ENCODE measurements at places on chromosomes 6 and 20.
A peak's percentile ranks its signal among the peaks of the same experiment; 100 is the strongest.

DNA sequence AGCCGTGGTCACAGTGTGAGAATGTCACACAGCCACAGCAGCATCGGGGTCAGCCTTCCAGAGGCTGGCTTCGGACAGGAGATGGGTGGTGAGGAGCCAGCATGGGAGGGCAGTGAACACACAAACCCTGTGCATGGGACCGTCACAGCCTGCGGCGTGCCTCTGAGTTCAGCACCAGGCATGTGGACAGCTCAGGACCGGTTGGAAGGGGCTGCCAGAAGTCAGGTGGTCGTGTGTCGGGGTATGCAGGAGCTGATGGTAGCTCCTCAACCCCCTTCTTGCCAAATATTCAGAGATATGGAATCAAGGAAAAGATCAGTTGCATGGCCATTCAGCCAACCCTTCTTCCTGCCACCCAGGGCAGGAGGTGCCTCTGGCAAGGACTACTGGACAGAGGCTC is 28.2 kb downstream of the MYT1 start:
- no peak for DNase-seq

DNA sequence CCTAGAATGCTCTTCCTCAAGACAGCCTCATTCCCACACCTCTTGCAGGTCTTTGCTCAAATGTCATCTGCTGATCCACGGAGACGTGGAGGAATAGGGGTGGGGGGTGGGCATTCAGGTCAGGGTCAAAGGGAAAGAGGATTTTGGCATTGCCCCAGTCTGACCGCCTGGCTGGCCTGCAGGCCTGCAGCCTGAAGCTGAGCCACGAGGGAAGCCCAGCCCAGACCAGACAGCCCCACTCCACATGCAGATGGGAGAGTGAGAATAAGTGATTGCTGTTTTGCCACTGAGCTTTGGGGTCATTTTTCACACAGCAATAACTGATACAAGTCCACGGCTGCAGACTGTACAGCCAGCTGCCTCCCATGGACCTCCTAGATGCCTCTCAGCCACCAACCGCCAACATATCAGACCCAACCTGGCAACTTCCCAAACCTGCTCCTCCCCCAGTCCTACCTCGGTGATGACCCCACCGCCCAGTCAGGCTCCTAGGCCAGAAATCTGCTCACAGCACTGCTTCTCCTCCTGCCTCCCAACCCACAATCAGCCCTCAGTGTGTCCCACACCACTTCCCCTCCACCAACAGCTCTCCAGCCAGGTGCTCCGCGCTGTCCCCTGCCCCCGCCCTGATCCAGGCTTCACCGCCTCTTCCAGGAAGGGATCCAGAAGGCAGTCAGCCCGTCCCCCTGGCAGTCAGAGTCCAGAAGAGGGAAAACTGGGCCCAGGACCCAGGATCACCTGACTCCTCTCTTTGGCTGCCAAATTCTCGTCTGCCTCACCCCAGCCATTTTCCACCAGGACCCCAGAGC is 14.0 kb downstream of the KIAA1755 start:
- DNase-seq = no peak

DNA sequence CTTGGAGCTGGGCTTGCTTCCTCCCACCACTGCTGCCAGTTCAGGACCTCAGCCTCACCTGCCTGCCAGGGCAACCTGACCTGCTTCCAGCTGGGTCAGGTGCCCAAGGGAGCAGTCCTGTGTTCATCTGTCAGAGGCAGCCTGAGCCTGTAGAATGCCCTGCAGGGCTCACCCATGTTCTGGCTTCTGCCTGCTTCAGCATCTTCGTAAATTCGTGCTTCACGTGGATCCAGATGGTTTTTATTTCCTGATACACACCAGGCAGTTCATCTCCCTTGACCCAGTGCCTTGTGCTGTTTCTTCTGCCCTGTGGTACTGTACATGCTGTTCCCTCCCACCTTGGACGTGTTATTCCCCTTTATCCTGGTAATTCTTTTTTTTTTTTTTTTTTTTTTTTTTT is 50.2 kb downstream of the ARID1B start:
- no peak for DNase-seq

DNA sequence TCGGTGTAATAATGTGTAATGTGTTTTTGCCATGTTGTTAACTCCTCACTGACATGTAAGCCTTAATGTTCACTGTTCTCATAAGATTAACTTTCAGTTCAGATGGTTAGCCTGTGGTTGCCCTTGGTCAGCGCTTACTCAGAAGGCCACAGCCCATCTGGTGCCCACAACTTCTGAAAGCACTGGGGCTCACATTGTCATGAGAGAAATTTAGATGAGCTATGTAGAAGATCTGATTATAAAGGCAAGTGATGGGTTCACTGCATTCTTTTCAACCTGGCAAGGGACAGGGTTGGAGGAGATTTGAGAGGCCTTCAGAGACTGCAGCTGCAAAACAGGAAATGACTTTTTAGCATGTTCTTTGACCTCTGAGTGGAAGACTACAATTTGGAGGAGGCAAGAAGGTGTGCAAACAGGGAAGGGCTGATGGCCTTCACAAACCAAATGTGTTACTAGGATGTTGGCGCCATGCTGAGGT is 242.3 kb upstream of the SUPT3H start:
- no peak for DNase-seq

DNA sequence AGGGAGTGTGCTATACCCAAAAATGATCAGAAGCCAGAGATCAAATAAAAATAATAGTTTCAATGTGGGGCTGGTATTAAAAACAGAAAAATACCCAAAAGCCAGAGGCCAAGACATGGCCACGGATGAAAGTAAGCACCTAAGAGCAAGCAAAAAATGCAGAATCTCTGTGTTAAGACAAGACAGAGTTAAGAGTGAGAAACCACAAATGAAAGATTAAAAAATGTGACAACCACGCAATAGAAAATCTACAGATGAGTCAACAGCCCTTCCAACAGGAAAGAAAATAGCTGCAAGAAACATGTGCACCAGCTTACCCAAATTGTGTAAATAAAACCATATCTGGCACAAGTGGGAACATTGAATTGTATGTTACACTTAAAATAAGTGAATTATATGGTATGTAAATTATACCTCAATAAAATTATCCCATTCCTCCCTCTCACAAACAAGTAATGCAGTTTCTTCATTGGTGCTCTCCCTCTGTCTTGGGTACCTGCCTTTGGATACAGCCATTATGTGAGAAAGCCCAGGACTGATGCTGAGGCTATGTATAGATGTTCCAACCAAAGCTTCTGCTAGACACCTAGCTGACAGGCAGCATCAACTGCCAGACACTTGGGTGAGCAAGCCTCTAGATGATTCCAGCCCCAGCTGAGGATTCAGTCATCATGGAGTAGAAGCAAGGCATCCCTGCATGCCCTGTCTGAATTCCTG is 55.3 kb upstream of the UFL1 start:
- DNase-seq = no peak

DNA sequence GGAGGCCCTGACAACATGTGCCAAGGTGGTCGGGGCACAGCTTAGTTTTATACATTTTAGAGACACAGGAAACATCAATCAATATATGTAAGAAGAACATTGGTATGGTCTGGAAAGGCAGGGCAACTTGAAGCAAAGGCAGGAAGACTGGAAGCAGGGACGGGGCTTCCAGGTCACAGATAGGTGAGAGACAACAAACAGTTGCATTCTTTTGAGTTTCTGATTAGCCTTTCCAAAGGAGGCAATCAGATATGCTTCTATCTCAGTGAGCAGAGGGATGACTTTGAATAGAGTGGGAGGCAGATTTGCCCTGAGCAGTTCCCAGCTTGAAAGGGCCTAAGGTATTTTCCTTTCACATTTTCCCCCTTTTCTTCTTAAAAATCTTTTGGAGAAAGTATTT is 311.0 kb upstream of the RGS17 start:
- no peak for DNase-seq

GRCh38 chr6:153591159-153591558 is 447.9 kb upstream of the OPRM1 start:
- no peak for DNase-seq

- no peak for DNase-seq
Observed at GRCh38 chr6:20349225-20349624, 52.5 kb upstream of the E2F3 start.

DNA sequence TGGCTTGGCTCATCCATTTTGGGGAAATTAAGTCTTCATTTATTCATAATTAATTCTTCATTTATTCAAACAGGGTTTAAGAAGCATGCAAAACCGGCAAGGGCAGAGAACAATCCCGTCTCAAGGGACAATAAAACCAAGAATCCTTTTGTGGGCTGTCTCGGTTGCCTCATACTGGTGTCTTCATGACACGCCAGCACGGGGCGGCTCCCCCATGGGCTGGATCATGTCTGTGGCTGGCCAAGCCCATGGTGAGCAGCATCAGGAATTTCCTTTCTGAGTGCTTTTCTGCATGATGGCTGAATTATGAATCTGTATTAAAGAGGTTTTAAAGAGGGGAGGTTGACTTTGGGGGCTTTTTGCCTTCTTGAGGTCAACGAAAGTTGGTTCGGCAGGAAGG is 38.3 kb upstream of the DUSP22 start:
- DNase-seq = no peak

DNA sequence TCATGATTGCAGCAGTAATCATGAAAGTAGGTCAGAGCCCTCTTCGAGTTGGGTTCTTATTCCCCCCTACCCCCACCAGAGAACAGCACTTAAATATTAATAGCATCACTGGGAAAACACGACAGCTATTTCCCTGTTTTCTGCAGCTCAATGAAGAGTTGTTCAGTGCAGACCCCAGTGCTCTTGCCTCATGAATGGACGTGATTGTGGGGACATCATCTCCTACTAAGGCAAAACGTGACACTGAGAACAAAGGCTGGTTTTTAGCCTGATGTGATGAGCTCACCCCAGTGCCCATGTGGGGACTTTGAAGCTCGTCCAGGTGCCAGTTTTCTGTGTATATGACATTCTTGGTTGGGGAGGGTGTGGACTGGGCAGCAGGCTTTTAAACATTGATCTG is 105.9 kb downstream of the SLC35F1 start:
- no peak for DNase-seq

DNA sequence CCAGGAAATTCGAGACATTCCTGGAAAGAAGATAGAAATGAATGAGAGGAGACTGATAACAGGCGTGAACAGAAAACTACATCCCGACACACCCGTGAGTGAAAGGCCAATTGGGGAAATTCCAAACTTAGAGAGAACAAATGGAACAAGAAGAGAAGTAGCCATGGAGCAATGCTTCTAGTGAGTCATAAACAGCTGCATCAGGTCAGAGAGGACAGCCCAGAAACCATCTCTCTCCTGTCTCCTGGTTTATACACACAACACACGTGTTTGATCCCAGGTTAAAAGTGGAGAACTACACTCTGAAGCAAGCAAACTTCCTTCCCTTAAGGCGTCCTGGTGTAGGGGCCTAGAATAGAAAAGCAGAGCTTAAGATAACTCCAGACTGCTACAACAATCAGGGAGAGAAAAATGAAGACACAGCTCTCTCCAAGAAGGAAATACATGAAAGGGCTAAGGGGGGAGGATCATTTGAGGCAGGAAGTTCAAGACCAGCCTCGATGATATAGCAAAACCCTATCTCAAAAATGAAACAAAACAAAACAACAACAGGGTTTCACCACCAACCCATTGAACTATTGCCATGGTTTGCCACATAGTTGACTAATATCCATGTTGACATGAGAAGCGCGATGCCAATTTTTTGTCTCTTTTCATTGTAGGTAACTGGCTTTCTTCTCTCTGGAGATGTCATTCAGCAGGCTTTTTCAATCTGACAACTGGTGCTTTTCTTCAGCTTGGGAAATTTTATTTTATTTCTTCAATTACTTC is 26.9 kb downstream of the NRN1 start:
- no peak for DNase-seq

DNA sequence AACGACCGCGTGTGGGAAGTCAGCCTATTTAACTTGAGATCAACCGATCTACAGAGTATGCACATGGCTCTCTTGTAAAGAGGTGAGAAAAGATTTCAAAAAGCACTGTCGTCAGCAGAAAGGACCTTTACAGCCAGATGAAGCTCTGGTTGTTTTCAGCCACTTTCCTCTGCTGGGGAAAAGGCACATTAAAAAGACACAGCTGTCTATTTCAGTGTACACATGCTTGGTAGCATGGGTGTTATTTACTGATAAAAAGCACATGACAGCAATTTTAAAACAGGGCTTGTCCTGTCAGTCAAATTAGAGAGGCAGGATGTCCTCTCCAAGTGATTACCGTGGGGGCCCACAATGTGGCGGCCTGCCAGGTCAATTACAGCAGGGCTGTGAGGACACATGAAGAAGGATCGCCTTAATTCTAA is 188.9 kb downstream of the PRKN start:
- DNase-seq = peak; percentile 68

DNA sequence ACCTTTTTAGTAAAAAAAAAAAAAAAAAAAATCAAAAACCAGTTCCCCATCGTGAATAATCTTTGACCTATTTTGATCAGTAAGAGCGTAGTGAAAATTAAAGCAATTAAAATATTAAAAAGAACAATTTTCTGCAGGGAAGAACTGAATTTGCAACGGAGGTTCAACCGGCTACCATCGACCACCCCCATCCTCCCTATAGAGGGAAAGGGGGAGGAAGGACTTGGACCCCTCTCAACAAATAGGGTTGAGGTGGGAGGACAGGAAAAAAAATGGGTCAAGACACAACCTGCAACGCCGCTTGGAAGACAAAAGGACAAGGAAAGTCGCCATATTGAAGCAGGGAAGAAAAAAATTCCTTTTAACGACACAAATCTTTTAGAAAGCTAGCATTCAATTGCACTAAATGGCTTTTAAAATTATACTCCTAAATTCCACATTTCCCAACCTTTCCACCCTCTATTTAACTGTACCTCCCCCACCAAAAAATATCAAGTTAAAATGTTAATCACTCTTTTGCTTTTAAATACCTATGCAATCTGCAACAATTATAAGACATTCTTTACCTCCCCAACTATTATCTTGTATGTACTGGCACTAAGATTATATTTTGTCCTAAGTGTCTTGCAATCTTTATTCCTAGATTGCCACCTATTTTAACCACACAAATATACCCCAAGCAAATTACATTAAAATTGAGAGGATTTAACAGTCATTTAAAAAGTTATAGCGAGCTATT is 1.7 kb downstream of the PPP1R10 start:
- DNase-seq = peak; percentile 91

- no peak for DNase-seq
Observed at GRCh38 chr6:72969666-72970065, 255.6 kb downstream of the KHDC1L start.

DNA sequence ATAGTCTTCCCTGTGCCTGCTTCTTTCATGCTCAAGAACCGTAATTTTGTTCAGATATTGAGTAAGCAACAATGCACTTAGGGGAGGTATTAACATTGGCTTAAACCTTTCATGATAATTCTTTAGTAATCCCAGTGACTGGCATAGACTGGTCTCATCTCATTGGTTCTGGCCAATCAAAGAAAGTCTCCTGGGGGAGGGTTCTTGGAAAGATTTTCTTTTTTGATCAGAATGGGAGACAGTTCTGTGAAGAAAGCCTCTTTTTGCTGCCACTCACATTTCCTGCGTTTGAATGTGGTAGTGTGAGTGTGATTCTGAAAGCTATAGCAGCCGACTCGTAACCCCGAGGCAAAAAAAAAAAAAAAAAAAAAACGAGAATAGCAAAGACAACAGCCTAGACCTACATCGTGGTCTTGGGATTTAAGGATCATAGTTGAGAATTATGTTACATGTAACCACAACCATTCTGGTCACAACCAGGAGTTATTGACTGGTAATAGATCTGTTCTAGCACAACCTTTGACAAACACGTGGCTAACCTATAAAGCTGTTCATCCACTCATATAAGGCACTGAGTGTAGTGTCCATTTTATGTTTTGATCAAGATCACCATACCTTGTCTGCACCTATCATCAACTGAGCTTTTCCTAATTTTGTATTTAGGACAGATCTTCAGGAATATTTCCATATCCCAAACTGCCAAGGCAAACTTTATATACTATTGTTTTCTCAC is 15.1 kb upstream of the TMEM217 start:
- no peak for DNase-seq
